GM23248 (cell line): ENCODE measurements at places on chromosomes 1 and 21. TPM values are rescaled to one million over a fixed set of nuclear protein-coding genes. Genes with fewer than 3 reads are reported as not detected.

- peak; percentile 81 for DNase-seq
Measured at GRCh38 chr1:27872059-27872801, at the start of gene THEMIS2. THEMIS2 (plus strand) TSS chr1:27872544; CDS start chr1:27872572, 28 bp downstream.

GRCh38 chr1:79524126-79524525 lies 517.6 kb upstream of the ADGRL4 start:
- no peak for DNase-seq

SDE2 gene
- polyA plus RNA-seq: 18.0 and 18.3 TPM in 2 replicates

DNA sequence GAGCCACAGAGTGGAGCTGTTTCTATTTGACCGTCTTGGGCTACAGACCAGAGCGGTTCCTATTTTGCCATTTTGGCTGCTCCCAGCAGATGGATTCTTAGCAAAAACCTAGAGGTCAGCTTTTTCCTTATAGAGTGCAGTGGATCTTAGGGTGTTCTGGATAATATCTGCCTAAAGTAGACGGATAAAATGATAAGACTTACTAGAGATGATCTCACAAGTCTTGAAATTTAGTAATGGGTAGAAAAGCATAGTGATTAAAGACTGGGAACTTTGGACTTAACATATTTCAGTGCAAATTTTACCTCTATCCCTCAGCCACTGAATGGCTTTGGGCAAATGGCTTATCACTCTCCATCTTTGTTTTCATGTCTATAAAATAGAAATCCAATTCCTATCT lies 439.8 kb downstream of the ADGRL2 start:
- no peak for DNase-seq

- no peak for DNase-seq
Measured at GRCh38 chr1:59436637-59437036, 139.7 kb downstream of the FGGY start.

LRRC71 gene
- polyA plus RNA-seq: not detected in 2 replicates

DNA sequence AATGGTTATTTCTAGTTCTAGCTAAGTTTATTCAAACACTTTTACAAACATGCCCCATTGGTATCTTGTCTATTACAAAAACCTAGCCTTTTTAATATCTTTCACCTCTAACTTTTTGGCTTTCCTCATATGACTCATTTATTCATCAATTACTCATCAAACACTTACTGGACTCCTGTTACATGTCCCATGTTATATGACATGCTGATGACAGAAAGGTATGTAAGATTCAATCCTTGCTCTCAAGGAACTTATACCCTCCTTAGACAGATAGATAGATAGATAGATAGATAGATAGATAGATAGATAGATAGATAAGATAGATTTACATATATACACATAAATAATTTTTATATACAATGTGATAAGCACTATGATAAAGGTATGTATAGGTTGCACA lies 33.9 kb upstream of the INSL5 start:
- DNase-seq: peak; percentile 9

DNA sequence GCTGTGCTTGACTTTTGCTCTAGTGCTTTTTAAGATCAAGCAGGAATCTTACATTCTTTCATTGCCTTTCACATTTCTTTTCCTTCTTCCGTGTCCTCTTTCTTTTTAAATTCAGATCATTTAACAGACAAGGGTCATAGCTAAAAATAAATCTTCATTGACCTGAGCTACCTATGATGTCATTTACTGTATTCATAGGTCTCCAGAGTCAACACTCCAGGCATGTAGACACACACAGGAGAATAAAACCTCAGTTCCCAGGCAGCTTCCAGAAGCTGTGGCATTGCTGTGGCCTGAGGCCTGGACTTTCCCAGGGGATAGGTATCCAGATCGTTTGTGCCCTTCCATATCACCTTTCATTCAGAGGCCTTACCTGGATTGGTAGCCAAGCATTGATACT lies 38.5 kb upstream of the ENAH start:
- DNase-seq: peak; percentile 43

DNA sequence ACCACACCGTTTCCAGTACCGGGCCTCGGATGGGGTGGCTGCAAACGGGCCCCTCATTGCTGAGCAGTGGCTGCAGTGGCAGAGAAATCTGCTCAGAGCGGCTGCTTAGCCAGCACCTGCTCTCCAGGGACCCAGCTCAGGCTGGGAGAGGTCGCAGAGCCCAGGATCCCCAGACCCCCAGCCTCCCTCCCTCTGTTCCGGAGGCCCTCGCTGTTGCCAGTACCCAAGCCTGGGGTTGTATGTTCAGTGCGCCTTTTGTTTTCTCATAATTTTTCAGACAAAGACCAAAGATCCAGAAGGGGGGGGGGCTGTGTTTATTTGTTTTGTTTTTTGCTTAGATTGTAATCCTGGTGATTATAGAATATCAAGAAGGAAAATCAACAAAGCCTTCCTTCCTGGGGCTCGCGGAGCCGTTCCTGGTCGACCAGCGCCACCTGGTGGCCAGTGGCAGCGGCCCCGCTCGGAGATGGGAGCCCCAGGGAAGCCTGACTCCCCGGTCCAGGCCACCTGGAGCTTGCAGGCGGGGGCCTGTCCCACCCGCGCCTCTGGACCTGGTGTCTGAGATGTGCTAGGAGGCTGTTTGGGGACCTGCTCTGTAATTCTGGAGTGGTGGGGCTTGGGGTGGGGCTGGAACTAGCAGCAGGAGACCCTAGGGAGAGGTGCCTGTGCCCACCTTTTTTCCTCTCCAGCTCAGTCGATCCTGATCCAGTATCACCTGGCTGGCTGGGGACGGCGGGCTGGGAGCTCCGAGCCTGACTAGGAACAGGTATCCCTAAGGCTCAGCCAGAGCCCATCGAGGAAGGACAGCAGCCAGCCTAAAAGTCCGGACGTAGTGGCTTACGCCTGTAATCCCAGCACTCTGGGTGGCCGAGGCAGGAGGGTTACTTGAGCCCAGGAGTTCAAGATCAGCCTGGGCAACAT lies 123.9 kb upstream of the VAMP3 start:
- DNase-seq: peak; percentile 70

USP24 gene
- polyA plus RNA-seq: 3.3 and 4.4 TPM in 2 replicates

DNA sequence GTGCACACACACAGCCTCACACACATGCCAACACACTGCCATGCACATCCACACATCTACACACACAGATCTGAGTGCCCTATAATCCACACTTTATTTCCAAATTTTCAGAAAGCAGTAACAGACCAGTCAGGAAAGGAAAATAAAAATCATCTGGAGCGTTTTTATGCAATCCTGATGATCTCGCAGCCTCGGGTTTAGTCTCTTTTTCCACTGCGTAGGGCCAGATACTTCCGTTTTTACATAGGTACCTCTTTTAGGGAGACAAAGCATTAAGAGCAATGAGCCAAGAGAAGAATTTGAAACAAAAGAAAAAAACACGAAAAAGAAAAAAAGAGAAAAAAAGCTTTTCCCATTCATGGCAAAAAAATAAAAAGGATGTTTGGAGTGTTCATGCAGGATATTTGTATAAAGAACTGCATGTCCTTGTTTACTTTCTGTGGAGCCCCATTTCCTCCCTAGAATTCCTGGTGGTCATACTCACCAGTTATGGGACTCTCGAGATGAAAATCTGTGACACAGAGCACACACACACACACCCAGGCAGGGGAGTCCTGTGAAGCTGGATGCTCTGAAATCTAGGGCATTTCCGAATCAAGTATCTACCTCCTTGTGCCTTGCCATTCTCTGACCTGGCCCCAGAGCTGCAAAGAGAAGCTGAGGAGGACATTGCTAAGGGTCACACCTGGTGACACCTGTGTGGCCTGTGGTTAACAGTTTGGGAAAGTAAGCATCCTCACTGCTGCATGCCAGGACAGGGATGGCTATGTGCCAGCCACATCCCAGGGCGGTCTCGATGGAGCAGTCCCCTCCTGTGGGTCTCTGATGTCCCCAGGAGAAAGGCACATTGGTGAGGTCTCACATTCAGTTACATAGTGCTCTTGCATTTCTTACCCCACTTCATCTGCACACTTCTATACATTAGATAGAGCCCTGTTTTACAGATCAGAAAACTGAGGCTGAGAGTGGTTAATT lies 83.6 kb downstream of the RUNX1 start:
- peak; percentile 76 for DNase-seq

CPLANE2 gene
- polyA plus RNA-seq: 2.6 and 3.5 TPM in 2 replicates

DNA sequence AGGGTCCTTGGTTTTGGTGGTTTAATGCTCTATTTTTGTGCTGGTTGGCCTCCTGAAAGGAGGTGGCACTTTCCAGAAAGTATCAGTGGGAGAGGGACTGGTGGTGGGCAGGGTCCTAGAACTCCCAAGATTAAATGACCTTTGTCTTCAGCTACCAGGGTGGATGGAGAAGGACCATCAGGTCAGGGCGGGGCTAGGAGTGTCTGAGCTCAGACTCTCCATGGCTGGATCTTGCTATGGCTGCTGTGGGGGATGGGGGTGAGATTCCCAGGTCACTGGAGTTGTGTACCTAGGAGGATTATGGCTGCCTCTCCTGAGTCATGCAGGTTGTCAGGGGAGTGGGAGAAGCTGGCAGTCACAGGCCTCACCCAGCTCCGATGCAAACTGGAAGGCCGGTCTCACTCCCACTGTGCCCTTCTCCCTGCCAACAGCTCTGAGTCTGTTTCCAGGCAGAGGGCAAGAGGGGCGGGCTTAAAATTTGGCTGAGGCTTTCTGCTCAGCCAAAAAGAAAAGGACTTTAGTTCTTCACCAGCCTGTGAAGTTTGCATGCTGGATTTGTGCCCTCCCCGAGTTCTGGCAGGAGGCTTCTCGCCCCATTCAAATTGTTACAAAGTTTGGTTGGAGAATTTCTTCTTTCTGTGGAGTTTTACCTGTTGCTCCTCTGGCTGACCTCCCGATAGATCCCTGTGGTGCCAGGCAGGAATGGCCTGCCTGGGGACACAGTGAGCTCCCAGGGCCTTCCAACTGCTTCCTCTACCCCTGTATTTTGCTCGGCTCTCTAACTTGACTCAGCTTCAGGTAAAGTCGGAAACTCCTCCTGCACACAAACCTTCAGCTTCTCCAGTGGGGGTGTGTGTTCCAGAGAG lies 13.1 kb upstream of the KYAT3 start:
- DNase-seq: no peak

DNA sequence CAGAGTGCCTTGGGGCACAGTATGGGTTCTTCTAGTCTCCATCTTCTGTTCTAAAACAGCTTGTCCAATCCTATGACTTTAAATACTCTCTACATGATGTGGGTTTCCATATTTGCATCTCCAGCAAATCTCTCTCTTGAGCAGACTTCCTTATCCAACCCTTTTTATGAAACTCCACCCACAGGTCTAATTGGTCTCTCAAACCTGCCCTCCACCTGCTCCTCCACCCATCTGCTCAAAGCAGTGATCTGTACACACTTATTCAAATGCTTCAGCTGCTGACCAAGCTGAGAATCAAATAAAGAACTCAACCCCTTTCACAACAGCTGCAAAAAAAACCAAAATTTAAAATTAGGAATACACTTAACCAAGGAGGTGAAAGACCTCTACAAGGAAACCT lies 11.5 kb downstream of the MCOLN2 start:
- no peak for DNase-seq

LGR6 gene
- not detected in 2 replicates for polyA plus RNA-seq

GRCh38 chr1:186465946-186466345 lies 5.0 kb upstream of the PDC start:
- DNase-seq: no peak
